GM12864 (cell line): ENCODE measurements at places on chromosomes 5 and 9.

- DNase-seq = no peak
These were observed 7.8 kb upstream of the IL12B start for GRCh38 chr5:159338118-159338517.

DNA sequence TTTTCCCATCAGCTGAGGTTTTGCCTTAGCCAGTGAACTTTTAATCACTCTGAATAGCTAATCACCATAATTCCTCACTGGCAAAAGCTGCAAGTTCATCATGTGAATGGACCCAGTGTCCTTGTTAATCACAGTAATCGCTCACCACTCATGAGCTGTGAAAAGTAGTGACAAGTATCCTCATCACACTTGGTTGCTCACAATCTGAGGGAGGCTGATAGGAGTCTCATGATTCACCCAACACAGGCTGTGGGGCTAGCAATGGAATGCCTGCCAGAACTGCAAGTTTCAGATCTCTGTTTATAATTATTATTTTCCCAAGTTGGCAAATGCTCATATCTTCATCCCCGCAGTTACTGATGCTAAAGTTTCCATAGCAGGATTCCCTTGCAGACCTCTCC lies 467.2 kb downstream of the KIF4B start:
- DNase-seq = no peak

DNA sequence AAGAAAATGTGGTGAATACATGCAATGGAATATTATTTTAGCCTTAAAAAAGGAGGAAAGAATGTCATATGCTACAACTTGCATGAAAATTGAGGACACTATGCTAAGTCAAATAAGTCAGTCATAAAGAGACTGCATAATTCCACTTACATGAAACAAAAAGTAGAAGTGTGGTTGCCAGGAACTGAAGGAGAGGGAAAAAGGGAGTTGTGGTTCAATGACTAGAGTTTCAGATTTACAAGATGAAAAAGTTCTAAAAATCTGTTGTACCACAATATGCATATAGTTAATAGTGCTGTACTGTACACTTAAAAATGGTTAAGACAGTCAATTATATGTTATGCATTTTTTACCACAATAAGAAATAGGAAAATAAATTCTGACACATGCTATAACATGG lies 95.4 kb downstream of the SLC44A1 start:
- no peak for DNase-seq

- no peak for DNase-seq
These were observed 4.0 kb upstream of the DEPDC1B start for GRCh38 chr5:60703944-60704343.

DNA sequence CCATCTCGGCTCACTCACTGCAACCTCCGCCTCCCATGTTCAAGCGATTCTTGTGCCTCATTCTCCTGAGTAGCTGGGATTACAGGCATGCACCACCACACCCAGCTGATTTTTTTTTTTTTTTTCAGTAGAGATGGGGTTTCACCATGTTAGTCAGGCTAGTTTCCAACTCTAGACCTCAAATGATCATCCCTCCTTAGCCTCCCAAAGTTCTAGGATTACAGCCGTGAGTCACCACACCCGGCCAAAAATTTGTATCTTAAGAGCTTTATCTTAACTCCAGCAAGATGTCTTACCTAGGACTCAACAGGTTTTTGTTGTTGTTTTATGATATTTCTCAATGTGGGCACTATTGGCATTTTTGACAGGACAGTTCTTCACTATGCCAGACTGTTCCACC lies 27.9 kb downstream of the LYRM7 start:
- no peak for DNase-seq

DNA sequence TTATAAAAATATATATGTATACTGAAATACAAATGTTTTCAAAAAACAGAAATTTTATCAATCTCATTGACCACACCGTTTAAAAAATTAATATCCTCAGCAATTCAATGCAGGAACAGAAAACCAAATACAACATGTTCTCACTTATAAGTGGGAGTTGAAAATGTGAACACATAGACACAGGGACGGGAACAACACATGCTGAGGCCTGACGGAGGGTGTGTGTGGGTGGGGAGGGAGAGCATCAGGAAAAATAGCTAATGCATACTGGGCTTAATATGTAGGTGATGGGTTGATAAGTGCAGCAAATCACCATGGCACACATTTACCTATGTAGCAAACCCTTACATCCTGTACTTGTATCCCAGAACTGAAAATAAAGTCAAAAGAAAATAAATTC lies 409.5 kb downstream of the MLLT3 start:
- DNase-seq = no peak

GRCh38 chr9:98491828-98492227 lies 216.9 kb downstream of the GABBR2 start:
- DNase-seq = no peak

DNA sequence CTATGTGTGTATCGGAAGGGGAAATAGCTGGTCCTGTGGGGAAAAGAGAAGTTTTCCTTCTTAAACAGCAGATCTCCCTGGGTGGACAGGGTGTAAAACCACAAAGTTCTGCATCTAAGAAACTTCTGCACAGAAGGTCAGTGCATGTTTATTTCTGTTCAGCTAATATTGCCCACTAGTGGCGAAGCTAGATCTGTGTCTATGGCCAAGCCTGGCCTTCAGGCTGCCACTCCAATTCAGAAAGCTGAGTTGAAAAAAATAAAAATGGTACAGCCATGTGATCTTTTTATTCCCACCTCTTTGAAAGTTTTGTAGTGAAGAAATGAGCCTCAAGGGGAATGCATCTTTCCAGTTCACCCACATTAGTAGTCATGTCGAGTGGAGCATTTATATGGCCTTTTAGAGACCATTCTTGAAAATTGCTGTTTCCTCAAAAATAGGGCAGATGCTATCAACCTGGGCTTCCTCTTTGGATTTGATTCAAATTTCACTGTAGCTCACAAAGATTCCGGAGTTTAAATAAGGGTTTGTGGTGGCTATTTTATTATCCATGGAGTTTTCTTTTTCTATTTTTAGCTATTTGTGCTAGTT lies 488.0 kb downstream of the PRELID2 start:
- DNase-seq = no peak

DNA sequence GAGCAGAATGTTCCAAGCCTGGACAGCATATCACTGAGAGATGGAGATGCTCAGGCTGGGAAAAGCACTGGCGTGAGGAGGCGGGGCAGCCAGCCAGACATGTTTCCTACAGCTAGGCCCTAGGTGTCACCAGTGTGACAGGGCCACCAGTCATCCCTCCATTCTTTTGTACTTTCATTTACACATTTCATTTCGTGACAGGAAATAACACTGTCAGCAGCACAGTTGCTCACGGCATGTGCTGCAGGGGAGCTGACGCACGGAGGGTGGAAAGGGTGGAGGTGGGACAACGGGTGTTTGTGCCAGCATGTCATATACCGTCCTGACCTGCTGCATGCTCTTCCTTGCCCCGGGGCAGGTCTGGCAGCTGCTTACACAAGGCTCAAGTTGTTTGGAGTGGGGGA lies 14.8 kb upstream of the CEMIP2 start:
- no peak for DNase-seq

DNA sequence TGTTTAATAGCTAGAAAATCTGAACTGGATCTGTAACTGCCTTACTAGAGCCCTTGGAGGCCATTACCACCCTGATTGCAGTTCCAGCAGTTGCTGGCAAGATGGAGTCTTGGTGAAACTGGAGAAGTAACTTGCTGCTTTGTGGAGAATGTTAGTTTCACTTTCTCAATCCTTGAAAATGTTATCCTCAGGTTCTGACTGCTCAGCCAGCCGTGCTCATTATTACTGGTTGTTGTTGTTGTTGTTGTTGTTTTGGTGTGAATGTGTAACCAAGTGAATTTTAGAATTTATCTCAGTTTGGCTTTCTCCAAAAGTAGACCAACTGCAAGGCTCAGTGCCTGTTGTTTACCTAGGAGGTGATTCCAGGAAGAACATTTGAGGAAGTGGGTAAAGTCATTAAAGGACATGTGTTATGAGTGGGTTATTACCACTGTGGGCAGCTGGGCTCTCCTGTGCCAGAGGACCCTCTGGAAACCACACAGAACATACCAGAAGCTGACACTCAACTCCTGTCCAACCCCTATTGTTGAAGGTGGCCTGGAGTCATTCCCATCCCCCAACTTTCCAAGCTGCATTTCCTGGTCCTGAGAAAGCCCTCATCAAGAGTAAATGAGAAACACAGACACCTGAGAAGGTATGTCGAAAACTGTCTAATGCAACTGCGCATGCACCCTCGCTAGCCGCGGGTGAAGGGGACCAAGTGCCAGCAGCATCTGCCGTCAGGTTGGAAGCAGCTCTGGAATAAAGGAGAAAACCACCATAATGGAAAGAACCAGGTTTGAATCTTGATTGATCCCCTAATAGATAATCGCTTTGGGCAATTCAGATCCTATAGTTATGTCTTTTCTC lies 111.6 kb downstream of the CMYA5 start:
- DNase-seq = no peak

- no peak for DNase-seq
These were observed 29.5 kb upstream of the CYFIP2 start for GRCh38 chr5:157236423-157236822.

GRCh38 chr9:118577121-118577520 lies 792.1 kb downstream of the BRINP1 start:
- no peak for DNase-seq

GRCh38 chr5:132204371-132205135 lies 23.1 kb downstream of the P4HA2 start:
- DNase-seq = no peak

- DNase-seq = no peak
These were observed 10.8 kb downstream of the NOTCH1 start for GRCh38 chr9:136535070-136535469.

- DNase-seq = no peak
These were observed 4.9 kb upstream of the CMYA5 start for GRCh38 chr5:79684782-79685181.

GRCh38 chr9:129583308-129584038 lies 37.4 kb downstream of the C9orf50 start:
- no peak for DNase-seq

DNA sequence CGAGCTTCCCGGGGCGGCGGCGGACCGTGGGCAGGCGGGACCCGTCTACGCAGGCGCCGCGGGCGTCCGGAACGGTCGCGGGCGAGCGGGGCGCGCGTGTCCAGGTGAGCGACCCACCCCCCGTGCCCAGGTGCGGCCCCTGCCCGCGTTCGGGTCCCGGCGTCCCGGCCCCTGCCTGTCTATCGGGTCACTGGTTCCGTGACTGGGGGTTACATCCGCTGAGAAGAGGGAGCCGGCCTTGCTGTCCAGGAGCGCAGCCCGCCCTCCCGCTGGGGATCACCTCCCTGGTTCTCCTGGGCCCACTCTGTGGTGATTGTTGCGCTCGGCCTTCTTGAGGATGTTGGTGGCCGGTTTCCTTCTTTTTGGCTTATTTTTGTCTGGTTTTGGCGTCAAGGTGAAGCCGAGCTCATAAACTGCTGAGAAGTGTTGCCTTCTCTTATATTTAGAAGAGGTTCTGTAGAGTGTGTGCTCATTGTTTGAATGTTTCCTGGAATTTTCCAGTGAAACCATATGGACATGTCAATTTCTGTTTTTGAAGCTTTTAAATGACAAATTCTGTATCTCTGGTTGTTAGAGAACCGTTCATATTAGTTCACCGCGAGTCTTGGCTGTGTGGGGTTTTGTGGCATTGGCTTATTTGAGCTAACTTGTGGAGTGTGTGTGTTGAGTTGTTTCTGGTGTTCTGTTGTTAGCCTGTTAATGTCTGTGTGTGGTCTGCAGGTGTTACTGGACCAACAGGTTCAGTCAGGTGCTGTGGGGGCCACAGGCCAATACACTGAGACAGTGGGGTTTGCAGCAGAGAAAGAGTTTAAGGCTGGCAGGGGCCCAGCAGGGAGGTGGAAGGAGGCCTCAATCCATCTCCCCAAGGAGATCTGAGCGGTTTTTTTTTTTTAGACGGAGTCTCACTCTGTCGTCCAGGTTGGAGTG lies 621 bp downstream of the CEP72 start:
- DNase-seq = no peak

- no peak for DNase-seq
These were observed 584 bp downstream of the USP20 start for GRCh38 chr9:129835860-129836223.

DNA sequence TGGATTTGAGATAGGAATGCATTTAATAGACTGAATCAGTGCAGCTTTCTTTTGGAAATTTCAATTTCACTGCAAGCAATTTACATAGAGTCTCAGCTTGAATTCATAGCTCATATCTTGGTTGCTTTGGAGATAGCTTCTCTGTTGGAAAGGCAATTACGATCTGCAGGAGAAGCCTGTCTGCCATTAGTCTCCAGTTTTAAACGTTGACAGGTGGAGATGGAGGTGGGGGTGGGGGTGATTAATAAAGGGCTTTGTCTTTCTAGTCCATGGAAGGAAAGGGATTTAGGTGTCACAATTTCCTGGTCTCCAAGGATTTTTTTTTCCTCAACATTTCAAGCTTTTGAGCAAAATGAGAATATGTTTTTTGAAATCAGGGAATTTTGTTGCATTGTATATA lies 184.7 kb downstream of the CARTPT start:
- no peak for DNase-seq

- no peak for DNase-seq
These were observed 5.0 kb upstream of the IRX2 start for GRCh38 chr5:2756211-2757152.

DNA sequence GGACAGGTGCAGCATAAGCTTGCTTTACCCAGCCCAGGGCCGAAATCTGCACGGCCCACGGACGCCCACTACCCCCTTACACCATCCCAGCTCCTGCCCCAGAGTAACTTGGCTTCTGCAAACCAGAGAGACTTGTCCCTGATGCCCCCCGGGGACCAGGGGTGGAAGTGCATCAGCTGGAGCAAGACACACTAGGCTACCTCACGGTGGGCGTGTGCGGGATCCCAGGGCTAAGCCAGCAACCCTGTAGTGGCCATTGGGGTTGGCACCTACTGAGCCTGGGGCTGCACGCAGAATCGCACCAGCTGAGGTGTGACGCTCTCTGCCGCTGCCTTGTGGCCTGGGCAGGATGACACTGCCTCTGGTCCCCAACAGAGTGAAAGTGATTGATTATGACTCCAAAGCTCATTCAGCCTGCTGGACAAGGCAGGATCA lies 6.1 kb upstream of the ZNF79 start:
- no peak for DNase-seq

GRCh38 chr5:165579911-165580310 lies 2074.5 kb downstream of the MAT2B start:
- DNase-seq = no peak

GRCh38 chr5:17912794-17913193 lies 278.5 kb downstream of the TAF11L14 start:
- no peak for DNase-seq

DNA sequence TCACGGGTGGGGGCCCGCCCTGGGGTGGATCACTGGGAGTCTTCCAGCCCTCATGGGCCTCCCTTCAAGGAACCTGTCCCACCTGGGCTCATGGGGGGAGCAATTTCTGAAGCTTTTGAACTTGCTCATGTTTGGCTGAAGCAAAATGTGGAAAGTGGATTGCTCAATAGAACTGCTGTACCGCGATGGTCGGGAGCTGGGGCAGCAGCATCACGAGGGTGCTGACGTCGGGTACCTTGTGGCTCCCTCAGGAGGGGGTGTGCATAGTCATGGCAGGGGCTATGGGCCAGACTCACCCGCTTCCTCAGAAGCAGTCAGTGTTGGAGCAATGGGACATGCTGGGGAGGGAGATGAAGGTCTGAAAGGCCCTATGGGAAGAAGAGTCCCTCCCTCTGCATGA lies 57.9 kb downstream of the PRRT1B start:
- DNase-seq = no peak

GRCh38 chr5:2008851-2009629 lies 126.3 kb upstream of the IRX4 start:
- no peak for DNase-seq

GRCh38 chr5:136382071-136382470 lies 16.7 kb upstream of the TRPC7 start:
- DNase-seq = no peak
